ENCODE measurements at places on chromosomes 7 and 10. TPM values are rescaled to one million over a fixed set of nuclear protein-coding genes. Genes with fewer than 3 reads are reported as not detected.
A peak's percentile ranks its signal among the peaks of the same experiment; 100 is the strongest.

The GNGT1 gene
- not detected for total RNA-seq

The RELN gene
- not detected for total RNA-seq

The TLL2 gene
- total RNA-seq, result 0.15 TPM

The MORN4 gene
- total RNA-seq, result 0.78 TPM

The TRIM4 gene
- total RNA-seq, result 71.2 TPM

The TRIM73 gene
- 30.0 TPM for total RNA-seq

The COL13A1 gene
- not detected for total RNA-seq

The HHEX gene
- 5.5 TPM for total RNA-seq

The ZNF736 gene
- total RNA-seq, result 50.0 TPM

The MINDY4 gene
- 0.94 TPM for total RNA-seq

The LMOD2 gene
- not detected for total RNA-seq

The FAM171A1 gene
- total RNA-seq, result 3.2 TPM

The MSANTD7 gene
- total RNA-seq, result 16.2 TPM

The PIP gene
- not detected for total RNA-seq

GRCh38 chr10:61733358-61733940 lies 70.7 kb downstream of the CABCOCO1 start:
- peak; percentile 19 for DNase-seq

- DNase-seq, result no peak
These were observed 64.5 kb downstream of the AOAH start for GRCh38 chr7:36659638-36660341.

GRCh38 chr7:16989811-16990413 lies 108.1 kb upstream of the AGR3 start:
- DNase-seq, result no peak

- DNase-seq, result no peak
These were observed 161.5 kb upstream of the SH2B2 start for GRCh38 chr7:102125127-102125596.

- DNase-seq, result no peak
These were observed 97.7 kb downstream of the BTRC start for GRCh38 chr10:101451667-101452069.

DNA sequence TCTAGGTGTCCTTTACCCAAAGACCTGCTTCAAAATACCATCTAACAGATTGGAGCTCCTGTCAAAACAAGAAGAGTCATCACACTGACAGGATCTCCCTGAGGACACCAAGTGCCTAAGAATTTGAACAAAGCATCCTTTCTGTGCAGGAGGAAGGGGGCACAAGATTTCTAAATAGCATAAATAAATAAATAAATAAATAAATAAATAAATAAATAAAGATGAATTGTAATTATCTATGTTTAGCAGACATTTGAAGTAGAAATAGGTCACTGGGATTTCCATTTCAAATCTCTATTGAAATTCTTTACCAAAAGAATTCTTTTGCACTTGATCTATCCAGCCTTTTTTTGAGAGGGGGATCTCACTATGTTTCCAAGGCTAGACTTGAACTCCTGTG lies 65.3 kb downstream of the NPSR1 start:
- no peak for DNase-seq

DNA sequence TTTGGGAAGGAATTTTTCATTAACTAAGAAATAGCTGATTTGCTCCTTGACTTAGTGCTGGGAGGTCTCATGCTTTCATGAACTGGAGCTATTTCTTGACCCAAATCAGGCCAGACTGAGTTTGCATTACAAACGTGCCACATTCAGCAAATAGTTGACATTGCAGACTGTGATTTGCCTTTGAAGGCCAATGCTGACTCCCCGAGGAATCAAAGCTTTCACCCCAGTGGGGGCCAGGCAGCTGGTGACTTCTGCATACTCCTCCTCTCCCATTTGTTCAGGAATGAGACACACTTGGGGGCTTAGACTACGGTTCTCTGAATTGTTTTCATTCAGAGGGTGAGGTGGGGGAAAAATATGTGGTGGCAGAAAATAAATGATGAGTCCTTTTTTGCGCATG lies 111.0 kb upstream of the JAZF1 start:
- no peak for DNase-seq

DNA sequence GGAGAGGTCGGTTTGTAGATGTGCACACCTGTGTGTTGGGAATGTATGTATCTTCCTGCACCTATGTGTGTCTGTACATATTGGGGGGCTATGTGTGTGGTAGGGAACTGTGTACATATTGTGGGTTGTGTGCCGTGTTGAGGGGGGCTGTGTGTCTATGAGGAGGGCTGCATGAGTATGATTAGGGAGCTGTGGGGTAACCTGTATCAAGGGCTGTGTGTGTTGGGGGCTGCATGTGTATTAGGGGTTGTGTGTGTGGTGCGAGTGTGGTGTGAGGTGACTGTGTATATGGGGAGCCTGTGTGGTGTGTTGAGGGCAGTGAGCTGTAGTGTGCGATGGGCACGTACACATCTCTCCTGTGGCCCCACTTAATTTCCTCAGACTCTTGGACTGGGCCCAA lies 22.2 kb upstream of the PAX2 start:
- DNase-seq, result no peak

- no peak for DNase-seq
These were observed 1.2 kb downstream of the PIP4K2A start for GRCh38 chr10:22712956-22713852.

- DNase-seq, result no peak
These were observed 49.1 kb upstream of the MNX1 start for GRCh38 chr7:157059534-157059933.

DNA sequence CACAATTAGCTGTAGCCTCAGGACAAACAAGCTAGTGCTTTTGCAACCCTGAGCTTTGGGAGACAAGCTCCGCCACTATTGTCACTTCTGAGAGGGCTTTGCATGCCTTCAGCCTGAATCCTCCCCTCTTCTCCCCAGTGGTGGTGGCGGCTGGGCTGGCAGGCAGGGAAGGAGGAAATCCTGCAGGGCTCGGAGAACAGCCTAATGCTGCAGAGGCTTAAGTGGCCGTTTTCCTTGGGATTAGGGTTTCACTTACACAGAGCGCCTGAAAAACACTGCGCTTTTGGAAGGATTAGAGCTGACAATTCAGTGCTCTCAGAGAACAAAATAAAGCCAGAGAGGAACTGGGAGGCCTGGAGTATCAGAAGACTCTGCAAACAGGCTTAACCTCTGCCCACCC lies 71.3 kb downstream of the PAX2 start:
- no peak for DNase-seq

DNA sequence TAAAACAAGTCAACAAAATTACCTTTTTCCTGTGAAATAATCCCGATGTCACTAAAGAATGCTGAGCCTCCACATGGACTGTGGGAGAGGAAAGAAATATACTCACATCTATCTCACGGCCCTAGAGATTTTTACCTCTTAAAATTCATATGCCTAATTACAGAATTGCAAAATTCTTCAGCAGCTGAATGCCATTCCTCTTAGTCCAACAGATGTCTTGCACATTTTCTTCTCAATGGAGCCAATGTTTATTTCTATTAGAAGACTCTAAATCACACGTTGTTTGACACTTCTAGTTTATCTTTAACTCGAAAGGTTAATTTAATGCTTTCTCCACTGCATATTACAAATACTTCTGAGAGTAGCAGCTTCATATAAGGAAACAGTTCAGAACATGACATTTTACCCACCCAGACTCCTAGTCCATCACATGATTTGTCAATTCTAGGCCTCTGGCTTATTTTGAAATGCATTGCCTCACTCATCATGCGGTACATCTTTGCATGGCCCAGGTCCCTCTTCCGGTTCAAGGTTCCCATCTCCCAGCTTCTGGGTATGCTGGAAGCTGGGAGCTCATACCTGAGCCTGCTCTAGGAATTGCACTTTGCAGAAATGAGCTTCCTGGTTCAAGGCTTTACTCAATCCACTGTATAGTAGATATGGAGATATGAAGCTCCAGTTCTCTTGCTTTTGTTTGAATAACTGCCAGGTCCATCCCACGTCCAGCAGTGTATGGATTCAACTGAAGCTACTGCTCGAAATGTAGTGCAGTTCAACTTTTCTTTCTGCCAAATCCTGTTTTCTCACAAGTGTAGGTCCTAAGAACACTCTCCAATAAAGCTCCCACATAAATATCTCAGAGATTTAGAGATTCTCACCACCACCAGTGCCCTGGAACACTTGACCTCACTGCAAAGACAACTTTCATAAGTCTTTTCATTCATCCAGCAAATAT lies 306.2 kb downstream of the GPR37 start:
- DNase-seq, result no peak

DNA sequence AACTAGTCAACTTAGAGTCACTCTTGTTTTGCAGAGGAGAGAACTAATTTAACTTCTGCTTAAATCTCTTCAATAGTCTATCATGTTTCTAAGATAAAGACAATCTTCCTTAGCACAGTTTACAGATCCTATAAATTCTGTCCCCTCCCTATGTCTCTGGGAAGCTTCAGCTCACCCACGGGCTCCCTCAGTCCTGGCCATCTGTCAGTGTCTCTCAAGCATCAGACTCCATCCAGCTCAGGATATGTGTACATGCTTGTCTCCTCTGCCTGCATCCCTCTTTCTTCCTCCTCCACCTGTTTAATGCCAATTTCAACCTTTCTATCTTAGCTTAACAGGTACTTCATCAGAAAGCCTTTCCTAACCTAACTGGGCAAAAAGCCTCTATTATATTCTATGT lies 177.1 kb upstream of the PTER start:
- DNase-seq, result no peak

DNA sequence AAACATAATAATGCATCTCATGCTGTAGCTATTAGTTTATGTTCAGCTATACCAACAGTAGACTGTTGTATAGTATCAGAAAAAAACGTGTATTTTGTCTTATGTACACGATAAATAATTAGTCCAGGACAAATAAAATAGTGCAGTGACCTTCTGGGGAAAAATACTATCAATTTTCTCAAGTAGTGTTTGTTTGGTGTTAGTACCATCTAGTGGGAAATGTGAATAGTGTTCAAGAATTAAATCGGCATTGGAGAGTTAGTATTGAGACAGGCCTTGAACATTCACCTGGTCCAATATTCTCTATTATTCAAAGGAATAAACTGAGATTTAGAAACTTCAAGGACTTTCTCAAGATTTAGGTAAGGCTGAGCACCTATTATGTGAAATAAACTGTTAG lies 21.7 kb upstream of the OR2A5 start:
- no peak for DNase-seq

- peak; percentile 67 for DNase-seq
These were observed 613 bp downstream of the AP5Z1 start for GRCh38 chr7:4775848-4776623.

DNA sequence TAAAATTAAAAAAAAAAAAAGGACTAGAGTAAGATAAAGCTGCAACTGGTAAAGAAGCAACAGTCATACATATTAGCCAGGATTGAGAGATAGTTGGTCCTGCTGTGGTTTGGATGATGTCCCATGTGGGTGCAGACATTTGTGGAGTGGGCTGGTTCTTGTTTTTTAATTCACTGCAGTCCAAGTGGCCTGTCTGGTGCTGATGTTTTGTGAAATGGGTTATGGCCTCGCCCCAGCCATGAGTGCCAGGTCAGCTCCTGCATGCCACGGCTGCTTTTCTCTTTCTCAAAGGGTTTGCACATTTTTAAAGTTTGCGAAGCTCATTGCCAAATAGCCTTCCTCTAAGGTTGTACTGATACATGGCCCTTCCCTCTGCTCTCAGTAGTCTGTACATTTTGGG lies 14.1 kb upstream of the BTBD16 start:
- no peak for DNase-seq

GRCh38 chr7:128881458-128882125 lies 18.9 kb downstream of the ATP6V1F start:
- no peak for DNase-seq

DNA sequence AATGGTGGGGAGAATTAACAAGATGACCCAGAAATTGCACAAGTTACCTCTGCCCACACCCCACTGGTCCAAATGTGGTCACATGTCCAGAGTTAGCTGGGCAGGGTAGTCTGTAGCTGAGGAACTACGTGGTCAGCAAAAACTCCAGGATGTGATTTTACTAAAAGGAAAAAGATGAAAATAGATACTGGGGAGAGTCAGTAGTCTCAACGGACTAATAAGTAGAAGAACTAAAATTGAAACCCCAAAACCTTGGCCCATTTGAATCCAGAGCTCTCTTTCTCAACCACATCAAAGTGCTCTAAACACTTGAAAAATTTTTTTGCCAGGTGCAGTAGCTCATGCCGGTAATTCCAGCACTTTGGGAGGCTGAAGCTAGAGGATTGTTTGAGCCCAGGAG lies 146.3 kb downstream of the SKIDA1 start:
- DNase-seq, result no peak

DNA sequence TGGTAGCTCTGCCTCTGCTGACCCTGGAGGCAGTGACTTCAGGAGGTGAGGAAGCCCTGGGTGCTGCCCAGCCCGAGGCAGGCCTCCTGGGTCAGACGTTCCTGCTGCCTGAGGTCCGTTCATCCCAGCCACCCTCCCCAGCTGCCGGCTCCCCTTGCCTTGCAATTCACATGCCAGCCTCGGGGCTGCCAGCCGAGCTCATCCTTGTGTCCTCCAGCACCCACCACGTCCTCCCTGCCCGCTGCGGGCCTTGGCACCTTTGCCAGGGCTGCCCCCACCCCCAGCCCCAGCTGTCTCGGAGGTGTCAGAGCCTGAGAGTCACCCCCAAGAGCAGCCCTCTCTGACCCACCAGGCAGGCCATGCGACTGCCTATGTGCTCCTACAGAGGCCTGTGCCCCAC lies 162.1 kb upstream of the RNF32 start:
- DNase-seq, result no peak

- no peak for DNase-seq
These were observed 67.6 kb upstream of the PRKG1 start for GRCh38 chr10:51006686-51007085.

- no peak for DNase-seq
These were observed 17.8 kb downstream of the NAPEPLD start for GRCh38 chr7:103130901-103131624.

GRCh38 chr10:129932751-129933433 lies 31.2 kb downstream of the EBF3 start:
- no peak for DNase-seq

DNA sequence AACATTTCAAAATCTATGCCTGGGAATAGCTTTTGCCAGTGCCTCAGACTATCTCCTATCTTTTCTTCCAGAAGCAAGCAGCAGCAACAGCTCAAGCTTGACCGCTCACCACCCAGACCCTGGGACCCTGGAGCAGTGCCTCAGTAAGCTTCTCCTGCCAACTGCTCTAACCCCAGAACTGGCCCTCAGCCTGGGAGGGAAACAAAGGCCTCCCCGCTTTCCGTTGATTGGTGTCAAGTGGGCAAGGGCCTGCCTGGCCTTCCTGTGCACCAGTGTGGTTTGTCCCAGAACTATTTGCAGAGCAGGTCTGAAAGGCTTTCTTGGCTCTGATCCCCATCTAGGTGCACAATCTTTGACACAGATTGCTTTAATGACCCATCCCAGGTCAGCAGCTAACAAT lies 3.3 kb upstream of the ATP6V0A4 start:
- DNase-seq, result no peak

Measured in naive thymus-derived CD4-positive, alpha-beta T cell (primary cell).